ENCODE measurements at places on chromosomes 12 and 14.

DNA sequence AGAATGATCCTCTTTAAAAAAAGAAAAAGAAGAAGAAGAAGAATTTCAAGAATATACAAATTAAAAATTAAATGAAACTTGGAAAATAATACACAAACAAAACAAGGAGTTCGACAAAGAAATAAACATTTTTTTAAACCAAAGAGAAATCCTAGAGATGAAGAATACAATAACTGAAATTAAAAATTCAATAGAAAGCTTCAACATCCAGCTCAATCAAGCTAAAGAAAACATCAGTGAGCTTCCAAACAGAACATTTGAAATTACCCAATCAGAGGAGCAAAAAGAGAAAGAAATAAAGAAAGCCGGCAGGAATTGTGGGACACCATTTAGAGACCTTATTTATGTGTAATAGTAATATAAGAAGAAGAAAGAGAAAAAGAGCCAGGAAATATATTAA, 37.2 kb upstream of the RHOJ start:
- no peak for DNase-seq

DNA sequence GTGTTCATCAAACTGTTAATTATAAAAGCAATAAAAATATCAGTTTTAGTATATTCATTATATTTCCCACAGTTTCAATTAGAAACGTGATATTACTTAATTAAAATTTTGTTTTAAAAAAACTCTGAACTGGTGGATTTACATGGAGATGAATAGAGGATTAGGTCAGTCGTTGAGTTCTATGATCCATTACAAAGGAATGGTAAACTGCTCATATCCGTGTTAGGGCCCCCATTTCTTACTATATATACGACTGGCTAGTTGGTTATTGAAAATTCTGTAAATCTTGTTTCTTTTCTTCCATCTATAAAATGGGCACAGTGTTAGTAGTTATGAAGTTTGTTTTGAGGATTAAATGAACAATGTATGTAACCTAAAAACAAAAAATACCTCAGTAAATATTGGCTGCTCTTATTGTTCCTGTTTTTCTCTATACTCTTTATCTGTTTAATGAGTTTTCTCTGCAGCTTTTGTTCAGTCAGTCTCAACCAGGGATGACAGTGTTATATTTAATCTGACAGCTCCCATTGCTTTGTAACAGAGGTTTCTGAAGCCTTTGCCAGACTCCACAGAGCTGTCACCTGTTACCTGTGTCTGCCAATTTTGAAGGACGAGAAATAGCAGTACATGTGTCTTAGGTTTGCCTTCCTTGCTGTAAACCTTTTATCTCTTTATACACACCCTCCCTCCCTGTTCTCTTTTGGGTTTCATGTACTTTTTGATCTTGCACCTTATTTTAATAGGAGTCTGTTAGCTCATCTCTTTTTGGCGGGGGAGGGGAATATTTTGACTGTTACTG, 41.5 kb downstream of the FRS2 start:
- no peak for DNase-seq

DNA sequence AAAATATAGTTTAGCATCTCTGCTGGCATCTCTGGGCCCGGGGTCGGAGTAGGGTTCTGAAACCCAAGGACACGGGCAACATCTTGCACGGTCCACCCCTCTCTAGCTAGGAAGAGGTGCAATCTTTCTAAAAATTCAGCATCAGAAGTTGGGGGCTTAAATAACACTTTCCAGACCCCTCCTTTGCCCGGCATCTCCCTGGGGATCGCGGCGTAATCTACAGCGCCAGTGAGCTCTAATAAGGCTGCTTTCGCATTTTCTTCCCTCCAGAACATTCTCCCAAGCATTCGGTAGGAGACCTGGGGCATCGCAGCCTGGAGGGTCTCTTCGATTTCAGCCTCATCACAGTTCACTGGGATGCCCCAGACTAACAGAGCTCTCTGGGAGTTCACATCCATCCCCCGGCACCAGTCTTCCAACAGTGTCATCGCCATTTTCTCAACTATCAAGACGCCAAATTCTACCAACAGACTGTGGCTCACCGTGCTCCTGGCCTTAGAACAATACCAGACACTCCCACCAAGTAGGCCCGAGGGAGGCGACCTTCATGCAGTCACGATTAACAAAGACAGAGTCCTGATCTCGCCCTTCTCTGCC, 880 bp downstream of the PNMA1 start:
- no peak for DNase-seq

DNA sequence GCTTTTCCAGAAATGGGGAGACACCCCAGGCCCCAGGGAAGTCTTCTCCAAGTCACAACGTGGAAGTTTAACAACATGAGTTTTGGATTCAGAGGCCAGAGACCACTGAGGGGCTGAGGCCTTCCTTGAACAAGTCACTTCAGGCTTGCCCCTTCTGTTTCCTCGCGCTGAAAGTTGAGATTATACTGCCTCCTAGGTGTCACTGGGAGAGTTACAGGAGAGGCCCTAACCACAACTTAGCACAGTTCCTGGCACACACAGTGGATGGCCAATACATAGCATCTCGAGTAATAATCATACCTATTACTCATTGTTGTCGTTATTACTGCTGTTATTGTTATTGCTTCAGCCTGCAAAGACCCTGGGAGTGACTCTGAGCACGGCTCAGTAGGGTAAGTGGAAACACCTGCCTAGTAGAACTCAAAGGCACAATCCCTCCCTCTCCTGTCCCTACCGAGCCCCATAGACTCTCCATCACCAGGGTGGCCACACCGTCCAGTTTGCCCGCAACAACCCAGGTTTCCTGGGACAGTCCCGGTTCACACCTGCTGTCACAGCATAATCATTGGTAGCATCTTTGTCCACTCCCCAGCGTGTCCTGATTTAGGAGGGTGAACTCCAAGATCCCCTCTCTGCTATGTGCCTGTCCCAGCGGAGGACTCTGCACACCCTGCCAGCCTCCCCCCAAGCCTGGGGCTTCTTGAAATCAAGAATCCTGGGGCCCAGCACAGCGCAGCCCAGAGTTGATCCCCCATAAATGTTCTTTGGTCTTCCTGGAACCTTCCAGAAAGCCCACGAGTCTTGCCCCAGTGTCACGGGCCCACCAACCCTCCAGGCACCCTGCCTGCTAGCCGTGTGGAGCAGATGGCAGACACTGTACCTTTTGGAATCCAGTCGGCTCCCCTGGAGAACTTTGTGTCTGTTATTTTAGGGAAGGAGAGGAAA, 85.0 kb downstream of the SYNE3 start:
- no peak for DNase-seq

GRCh38 chr12:63149909-63150712, 890 bp downstream of the AVPR1A start:
- no peak for DNase-seq

- no peak for DNase-seq
These were observed 44.7 kb upstream of the USP15 start for GRCh38 chr12:62215506-62215905.

DNA sequence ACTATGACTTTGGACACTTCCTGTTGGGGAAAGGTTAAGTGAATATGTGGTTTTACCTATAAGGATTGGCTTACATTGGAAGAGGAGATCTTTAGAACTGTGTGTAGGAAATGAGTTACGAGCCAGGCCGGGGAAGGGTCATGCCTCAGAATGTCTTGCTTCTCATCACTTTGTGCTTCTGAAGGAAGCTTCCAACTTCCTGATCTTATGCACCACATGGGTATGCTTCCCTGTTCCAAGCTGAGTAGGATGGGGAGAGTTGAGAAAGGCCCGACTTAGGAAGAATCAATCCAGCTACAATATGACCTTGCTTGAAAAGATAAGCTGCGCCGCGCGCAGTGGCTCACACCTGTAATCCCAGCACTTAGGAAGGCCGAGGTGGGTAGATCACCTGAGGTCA, 59.9 kb downstream of the STXBP6 start:
- DNase-seq = no peak

DNA sequence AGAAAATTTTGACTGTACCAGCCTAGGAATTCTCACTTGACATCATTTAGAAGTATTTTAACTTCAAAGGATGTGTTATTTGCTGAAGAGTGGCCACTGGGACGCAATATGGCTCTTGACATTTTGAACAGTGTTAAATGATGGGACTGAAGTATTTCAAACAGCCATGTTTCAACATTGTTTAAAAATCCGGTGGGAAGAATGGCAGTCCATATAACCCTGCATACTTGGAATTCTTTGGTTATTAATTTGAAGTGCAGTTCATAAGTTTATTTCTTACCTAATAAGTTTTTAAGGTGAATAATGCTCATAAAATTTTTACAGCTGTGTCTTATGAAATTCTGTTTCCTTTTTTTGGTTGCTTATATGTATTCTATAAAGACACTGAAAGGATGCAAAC, 8.3 kb downstream of the TMTC2 start:
- DNase-seq = no peak

DNA sequence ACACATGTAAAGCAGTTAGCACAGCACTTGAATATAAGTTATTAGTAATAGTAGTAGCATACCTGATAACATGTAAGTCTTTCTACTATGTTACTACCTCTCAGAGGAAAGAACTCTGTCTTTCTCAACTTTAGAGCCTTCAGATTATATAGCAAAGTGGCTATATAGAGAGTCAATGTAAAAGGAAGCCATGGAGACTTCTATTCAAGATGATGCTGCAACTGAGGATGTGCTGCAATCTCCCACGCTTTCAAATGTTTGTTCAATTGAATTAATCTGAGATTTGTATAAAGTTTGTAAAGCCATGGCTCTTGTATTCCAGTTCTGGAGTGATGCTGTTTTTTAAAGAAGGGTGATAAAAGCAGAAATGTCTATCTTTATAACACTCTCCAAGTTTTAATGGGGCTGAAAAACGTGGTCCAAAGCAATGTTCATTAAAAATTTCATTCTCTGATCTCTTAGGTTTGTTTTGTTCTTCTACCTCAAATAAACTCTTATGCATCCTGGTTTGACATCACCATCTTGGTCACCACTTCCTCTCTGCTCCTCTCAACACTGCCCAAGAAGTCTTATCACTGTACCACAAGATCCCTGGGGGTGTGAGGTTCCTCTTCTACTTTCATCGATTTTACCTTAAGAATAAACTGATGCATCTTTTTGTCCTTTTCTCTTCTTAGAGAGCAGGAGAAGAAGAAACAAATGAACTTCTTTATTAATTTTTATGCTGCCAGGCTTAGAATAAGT, 40.6 kb downstream of the C12orf42 start:
- no peak for DNase-seq

DNA sequence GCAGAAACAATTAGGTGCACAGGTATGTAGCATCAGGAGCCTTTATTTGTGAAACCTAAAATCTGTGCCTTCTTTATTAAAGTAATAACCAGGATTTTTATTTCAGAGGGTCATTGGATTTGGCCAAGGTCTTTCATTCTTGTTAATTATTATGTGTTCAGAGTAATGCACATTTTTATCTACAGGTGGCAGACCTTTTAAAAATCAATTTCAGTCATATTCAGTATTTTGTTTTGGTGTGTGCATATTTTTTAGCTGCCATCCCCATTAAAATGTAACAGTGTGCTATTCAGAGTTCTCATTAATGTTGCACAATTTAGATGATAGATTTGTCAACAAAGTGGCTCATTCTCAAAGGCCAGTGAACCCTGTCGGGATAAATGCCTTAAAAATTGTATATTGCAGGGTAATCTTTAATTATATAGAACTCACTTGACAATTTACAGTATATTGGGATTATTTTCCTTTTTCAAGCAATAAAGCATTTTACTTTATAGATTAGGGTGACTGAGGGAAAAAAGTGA, 319.3 kb upstream of the SOX5 start:
- DNase-seq = no peak

GRCh38 chr12:11947213-11947612, 123.5 kb upstream of the BCL2L14 start:
- DNase-seq = no peak

GRCh38 chr12:26786865-26787514, 46.0 kb downstream of the ITPR2 start:
- no peak for DNase-seq

DNA sequence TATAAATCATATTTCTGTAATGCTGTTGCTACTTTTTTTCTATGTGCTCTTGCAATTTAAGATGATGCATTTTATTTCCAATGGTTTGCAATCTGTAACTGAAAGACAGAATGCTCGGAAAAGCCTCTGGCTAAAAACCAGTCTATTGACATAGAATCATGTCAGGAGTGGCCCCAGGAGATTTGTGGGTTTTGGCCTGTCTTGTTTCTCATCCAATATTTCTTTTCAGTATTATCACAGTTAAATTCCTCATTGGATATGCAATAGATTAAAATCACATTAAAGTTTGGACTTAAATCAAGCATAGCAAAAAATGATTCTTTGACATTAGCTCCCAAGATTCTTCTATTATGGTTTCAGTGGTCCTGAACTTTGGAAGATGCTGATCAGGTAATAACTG, 19.1 kb upstream of the SLC38A2 start:
- no peak for DNase-seq

GRCh38 chr12:49342914-49343731, 3.6 kb upstream of the DNAJC22 start:
- DNase-seq = no peak

- no peak for DNase-seq
These were observed 673 bp upstream of the TTC9 start for GRCh38 chr14:70640938-70641547.

- no peak for DNase-seq
These were observed at the start of gene TBX5 for GRCh38 chr12:114405519-114406271. Gene TBX5 (minus strand): TSS chr12:114406144. CDS start chr12:114403898, 2,246 bp downstream.

GRCh38 chr14:90388437-90388836, 8.4 kb upstream of the CALM1 start:
- DNase-seq = no peak

GRCh38 chr12:38268612-38269011, 48.0 kb upstream of the ALG10B start:
- no peak for DNase-seq

GRCh38 chr12:89350630-89351488, 1.4 kb downstream of the DUSP6 start:
- DNase-seq = no peak

GRCh38 chr12:14113031-14113430, 131.6 kb upstream of the GRIN2B start:
- no peak for DNase-seq

GRCh38 chr14:73221945-73222344, 15.4 kb upstream of the PAPLN start:
- no peak for DNase-seq

DNA sequence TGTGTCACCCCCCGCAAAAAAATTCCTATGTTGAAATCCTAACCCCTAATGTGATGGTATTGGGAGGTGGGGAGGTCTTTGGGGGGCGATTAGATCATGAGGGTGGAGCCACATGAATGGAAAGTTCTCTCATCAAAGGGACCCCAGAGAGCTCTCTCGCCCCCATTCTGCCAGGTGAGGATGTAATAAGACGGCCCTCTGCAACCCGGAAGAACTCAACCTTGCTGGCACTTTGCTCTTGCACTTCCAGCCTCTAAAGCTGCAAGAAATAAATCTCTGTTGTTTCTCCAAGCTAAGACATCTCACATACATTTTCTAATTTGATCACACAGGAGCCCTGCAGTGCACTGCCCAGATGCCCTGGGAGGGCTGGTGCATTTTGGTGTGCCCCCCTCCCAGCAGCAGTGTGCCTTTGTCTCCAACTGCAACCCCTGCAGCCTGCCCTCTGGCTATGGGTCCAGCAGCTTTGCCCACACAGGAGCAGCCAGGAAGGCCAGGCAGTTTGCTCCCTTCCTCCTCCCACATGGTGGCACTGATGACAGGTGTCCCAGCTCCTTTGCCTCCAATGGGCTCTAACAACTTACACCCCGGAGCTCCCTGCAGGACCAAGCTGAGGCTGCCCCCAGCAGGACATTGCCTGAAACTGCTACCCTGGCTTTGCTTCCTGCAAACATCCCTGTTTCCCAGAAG, 59.3 kb downstream of the C14orf132 start:
- DNase-seq = peak; percentile 58

All from NCI-H2081 treated with DMSO at 0.1 percent for 48 hours (cell line).